ENCODE measurements at places on chromosomes 1 and 21.

DNA sequence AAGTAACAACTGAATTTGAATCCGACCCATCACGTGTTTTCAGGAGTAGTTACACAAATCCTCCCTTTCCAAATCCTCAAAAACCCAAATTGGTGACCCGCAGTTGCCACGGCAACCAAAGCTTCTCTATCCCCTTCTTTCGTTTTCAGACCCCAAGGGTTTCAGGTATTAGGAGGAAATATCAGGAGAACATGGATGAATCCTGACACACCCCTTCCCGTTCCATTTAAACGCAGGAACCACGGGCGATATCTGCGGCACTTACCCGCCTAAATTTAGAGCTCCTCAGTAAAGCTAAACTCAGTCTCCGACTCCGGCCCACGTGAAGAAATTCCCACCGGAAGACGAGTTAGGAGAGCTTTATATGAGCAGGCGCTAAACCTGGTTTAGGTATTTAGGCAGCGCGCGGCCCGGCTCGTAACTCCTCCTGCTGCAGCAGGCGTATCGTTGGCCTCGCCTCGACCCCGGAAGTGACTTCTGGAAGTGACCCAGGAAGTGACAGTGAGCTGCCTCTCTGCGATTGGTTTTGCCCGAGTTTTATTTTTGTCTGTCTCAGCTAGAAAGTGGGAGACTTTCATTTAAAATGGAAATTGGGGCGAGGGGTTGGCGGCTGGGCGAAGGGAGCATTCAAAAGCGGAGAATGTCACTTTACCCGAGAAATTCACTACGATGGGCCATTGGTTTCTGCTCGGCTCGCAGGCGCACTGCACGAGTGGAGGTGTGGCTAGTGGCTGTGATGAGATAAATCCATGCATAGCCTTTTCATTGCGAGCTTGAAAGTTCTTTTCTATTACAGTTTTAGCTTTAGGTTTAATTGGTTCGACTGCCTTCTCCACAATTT, at the start of gene TAF1A:
TSS of gene TAF1A (minus strand) at position 472 of the 841 bp plus-strand sequence.
- DNase-seq: peak; percentile 83

- DNase-seq: no peak
Measured at GRCh38 chr1:218499911-218500310, 154.8 kb downstream of the TGFB2 start.

DNA sequence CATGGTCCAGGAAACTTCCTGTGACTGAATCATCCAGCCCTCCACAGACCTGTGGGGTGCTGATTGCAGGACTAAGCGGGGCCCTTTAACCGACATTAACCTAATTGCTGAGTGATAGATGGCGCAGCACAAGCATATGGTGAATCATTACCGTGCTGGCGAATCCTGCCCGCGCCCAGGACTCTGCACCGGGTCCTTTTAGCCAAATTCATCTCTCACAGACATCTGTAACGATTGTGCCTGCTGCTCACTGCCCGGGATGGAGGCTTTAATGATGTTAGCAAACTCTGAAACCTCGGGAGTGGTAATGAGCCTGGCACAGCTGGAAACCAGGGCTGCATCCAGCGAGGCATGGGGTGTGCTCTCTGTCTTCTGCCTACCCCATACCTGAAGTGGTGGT, 147.3 kb upstream of the CD34 start:
- no peak for DNase-seq

DNA sequence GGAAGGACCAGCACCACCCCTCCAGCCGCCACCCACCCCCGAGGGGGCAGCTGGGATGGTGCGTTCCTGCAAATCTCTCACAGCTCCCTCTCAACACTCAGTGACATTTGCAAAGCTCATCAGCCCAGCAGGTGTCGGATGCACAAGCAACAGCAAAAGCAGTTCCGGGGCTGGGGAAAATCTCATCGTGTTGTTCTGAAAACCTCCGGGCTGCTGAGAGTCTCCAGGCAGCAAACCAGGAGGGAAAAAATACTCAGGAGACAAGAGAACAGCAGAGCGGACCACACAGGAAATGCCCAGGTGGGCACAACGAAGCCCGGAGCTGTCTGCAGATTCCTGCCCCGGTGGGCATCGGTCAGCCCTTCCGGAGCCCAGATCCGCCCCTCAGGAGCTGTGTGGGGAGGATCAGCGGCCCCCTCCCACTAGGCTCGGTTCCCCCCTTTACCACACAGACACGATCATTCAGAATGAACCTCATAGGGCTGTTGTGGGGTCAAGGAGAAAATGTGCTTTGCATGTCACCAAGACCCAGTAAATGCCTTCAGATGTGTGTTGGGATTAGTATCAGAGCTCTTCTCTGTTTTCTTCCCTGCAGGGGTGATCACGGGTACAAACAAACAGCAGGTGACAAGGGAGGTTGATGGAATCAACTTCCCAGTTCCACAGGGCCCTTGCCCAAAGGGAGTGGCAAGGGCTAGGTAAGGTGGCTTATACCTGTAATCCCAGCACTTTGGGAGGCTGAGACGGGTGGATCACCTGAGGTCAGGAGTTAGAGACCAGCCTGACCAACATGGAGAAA, 127.0 kb upstream of the TIAM1 start:
- peak; percentile 25 for DNase-seq

- no peak for DNase-seq
Measured at GRCh38 chr21:45089964-45090363, 15.6 kb downstream of the ADARB1 start.

DNA sequence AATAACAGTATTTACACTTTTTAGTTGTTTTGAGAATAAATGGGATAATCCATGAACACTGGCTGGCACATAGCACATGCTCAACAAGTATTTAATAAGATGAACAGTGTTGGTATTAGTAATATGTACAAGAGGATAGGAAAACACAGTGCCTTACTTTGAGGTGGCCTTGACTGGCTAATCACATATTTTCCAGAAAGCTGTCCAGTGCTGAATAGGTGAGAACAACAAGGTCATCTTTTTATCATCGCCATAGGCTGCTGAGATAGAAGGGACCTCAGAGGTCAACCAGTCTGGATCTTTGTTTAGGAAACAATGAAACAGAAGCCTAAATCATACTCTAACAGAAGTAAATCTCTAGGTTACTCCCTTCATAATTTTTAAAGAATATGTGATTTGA, 89.7 kb upstream of the BCL9 start:
- no peak for DNase-seq
